GOT3 (cell line): ENCODE measurements at places on chromosomes 2 and 18.

DNA sequence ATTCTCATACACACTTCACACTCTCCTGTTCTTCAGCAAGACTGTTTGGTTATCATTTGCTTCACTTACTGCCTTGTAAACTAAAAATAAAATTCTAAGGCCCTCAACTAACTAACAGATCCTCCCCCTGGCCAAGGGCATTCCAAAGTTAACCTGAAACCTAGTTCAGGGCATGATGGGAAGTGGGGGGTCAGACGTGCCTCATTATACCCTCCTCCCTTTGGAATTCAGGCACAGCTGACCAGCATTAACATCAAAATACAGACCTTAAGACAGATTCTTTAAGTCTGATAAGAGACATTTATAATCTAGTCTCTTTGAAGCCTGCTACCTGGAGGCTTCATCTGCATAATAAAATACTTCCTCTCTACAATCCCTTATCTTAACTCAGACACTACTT lies 221.0 kb downstream of the NOL4 start:
- no peak for DNase-seq

GRCh38 chr2:162113776-162114168 lies 38.3 kb downstream of the GCG start:
- no peak for DNase-seq

- DNase-seq = no peak
Measured at GRCh38 chr2:174053355-174054151, 88.4 kb upstream of the SP3 start.

DNA sequence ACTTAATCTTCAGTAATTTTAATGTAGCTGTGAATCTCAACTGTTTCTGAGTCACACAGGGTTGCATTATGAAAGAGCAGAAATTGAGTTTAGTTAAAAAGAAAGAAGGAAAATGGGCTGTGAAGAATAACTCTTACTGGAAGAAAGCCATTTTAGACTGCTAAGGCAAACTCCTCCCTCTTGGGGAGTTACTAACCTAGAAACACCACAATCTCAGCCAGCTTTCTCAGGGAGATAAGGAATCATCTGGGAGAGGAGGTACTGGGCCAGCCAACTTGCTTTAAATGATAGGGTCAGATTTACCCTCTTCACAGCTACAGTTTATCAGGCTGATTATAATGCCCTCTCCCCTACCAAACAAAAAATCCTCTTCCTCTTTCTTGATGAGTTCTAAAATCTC lies 119.5 kb downstream of the CCDC148 start:
- no peak for DNase-seq

DNA sequence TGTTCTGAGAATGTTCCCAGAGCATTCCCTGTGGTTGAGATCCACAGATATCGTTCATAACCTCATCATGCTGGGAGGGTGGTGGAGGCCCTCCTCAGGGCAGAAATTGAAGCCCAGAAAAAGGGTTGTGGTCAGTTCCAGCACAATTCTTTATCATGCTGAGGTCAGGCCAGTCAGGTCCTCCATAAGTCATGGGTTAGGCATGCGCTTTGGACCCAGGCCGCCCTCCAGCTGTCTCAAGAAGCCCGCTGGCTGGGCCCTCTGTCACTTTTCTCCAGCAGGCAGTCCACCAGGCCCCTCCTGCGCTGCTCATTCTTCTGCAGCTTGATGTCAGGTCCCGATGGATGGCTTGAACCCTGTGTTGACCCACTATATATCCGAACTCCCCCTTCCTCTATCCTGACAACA lies 151.1 kb upstream of the NT5C1B start:
- no peak for DNase-seq
